Esophagus squamous epithelium (tissue), 5 donors: ENCODE measurements at places on chromosomes 4 and X. TPM values are rescaled to one million over a fixed set of nuclear protein-coding genes. Genes with fewer than 3 reads are reported as not detected.

Gene AWAT1
- not detected for total RNA-seq

Gene SMR3B
- total RNA-seq: not detected

Gene CDKL2
- total RNA-seq: 0.13 TPM

Gene TRIM61
- total RNA-seq: 0.15 TPM

Gene NEUROG2
- total RNA-seq: not detected

Gene EMD
- 12.7 TPM for total RNA-seq

- no peak for DNase-seq
Observed at GRCh38 chr4:181301735-181302710, 941.2 kb upstream of the TENM3 start.

DNA sequence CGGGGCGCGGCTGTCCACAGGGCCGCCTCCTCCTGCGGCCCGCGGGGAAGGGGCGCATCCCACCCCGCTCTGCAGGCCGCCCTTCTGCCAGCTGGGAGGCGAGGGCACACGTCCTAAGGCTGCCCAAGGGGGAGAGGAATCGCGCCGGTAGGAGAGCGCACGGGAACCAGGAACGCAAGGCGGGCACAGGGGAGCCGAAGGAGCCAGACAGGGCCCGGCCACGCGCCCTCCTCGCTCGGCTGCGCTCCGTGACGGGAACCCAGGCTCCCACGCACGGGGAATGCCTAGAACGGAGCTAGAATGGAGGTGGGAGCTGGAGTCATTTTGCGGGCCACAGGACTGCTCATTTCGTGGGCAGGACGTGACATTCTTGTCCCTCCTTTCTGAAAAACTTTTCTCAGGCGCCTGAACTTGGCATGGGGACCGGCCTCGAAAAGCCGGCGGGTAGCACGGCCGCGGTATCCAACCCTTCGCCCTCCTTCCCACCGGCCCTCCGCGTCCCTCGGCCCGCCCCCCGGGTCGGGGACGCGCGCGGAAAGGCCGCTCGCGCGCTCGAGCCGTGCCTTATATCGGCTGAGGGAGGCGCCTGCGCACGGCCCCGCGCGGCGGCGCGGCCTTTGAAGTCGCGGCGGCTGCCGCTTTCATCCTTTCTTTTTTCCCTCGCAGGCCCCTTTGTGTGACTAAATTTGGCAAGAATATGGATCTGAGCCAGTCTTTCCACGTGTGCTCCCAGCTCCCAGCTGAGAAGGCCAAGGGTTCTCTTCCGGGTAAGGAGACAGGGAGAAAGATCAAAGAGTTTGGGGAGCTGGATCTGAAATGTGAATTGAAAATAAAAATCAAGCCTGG, 4.2 kb upstream of the LEF1 start:
- DNase-seq: no peak

- no peak for DNase-seq
Observed at GRCh38 chrX:139844884-139845283, 88.0 kb downstream of the ATP11C start.

- DNase-seq: no peak
Observed at GRCh38 chrX:1592470-1593142, 1.2 kb downstream of the AKAP17A start.

- no peak for DNase-seq
Observed at GRCh38 chr4:68349279-68349648, 626 bp downstream of the YTHDC1 start.

- no peak for DNase-seq
Observed at GRCh38 chr4:140515423-140515822, 8.5 kb upstream of the ELMOD2 start.

DNA sequence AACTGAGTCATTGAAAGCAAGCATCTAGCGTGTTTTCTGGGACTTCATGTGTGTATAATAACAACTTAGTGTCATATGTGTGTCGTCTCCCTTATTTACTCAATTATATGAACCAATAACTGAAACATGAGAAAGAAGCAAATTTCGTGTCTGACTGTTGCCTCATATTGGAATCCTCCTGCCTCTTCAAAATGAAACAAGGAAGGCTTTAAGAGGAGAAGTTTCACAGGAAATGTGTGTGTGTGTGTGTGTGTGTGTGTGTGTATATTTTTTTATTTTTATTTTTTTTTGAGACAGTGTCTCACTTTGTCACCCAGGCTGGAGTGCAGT, 145.8 kb upstream of the SFRP2 start:
- DNase-seq: no peak

- no peak for DNase-seq
Observed at GRCh38 chr4:87498446-87498900, 30.7 kb downstream of the SPARCL1 start.

- no peak for DNase-seq
Observed at GRCh38 chr4:109672169-109672930, 30.9 kb downstream of the CASP6 start.

GRCh38 chr4:128468123-128468989, 180.7 kb upstream of the PGRMC2 start:
- DNase-seq: no peak

GRCh38 chr4:137685357-137685756, 153.1 kb upstream of the PCDH18 start:
- DNase-seq: no peak

DNA sequence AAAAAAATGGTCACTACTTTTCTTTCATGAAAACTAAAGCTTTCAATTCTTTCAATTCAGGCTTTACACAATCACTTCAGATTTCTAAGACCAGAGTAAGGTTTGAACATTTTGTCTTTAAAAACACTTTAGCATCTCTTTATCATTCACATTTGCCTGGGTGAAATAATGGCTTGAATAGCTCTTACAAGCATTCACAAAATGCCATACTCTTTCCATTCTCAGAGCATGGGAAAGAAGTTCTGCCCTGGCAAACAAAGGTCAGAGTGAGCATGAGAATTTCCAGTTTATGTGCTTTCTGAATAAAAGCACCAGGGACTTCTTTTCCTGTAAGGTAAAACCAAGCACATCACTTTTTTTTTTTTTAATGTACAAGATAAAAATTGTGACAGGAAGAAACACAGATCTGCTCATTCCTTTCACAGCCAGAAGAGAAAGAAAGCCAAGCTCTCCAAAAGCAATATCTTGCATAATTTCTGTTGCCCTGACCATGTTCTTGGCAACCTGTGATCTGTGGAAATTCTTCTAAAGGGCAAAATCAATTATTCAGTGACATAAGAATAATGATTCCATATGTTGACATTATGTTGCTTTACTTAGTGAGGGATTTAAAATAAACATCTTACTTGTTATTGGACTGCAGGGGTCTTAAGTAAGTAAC, 64.8 kb downstream of the CD40LG start:
- DNase-seq: no peak

DNA sequence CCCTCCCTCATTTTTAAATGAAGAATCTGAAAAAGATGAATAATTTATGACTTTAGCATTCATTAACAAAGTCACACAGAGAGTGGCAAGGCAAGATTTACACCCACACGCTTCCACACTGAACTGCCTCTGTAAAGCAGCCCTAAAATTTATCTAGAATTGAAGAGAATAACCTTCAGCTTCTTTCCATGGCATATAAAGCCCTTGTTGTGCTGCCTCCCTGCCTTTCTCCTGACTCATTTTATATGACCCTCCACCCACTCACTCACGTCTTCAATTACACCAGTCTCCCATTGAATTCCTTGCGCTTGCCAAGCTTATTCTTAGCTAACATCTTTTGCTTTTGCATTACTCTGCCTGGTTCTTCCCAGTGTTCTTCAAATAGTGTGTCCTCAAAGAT, 2649.3 kb downstream of the PCDH7 start:
- no peak for DNase-seq
